ENCODE measurements at places on chromosomes 4 and X.

GRCh38 chrX:13721819-13722519 lies 12.5 kb downstream of the TRAPPC2 start:
- DNase-seq: no peak

GRCh38 chr4:150023489-150023888 lies 54.8 kb upstream of the DCLK2 start:
- no peak for DNase-seq

GRCh38 chr4:78625073-78625472 lies 73.5 kb downstream of the ANXA3 start:
- DNase-seq: no peak

DNA sequence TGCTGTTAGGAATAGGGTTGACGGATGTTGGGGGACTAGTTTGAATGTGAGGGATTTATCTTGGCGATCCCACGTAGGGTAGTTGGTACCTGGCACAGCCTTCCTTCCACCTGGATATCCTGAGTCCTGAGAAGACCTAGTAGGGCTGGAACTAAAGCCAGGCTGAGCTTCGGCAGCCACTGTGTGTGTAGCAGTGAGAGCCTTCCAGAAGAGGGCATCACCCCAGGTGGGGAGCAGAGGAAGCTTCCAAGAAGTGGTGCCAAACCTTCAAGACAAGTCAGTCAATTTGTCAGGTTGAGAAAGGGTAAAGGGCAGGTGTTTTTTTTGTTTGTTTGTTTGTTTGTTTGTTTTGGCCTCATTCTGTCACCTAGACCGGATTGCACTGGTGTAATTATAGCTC lies 1.2 kb upstream of the FGFBP2 start:
- DNase-seq: no peak

GRCh38 chr4:165207016-165207430 lies 338 bp upstream of the KLHL2 start:
- no peak for DNase-seq

DNA sequence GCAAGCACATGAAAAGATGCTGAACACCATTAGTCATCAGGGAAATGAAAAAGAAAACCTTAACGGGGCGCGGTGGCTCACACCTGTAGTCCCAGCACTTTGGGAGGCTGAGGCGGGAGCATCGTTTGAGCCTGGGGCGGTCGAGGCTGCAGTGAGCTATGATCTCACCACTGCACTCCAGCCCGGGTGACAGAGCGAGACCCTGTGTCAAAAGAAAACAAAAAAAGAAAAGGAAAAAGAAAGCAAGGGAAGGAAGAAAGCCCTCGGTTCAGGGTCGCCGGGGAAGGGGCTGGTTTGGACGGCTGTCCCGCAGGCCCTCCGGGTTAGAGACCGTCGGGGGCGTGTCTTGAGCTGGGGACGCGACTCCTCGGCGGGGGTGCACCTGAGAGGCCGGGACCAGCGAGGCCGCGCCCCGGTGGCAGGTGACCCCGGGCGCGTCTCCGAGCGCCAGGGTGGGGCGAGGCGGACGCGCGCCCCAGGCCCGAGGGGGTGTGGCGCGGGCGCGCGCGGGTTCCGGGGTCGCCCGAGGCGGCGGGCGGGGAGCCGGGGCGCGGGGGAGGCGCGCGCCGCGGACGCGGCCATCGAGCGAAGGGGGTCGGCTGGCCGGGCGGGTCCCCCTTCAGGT lies 478 bp upstream of the PLXNA3 start:
- DNase-seq: peak; percentile 20

Data from activated T-cell treated with anti-CD3 and anti-CD28 coated beads for 24 hours (primary cell).